ENCODE measurements at places on chromosomes 6 and 20.

- DNase-seq, result no peak
Observed at GRCh38 chr6:137957471-137957870, 90.4 kb downstream of the TNFAIP3 start.

DNA sequence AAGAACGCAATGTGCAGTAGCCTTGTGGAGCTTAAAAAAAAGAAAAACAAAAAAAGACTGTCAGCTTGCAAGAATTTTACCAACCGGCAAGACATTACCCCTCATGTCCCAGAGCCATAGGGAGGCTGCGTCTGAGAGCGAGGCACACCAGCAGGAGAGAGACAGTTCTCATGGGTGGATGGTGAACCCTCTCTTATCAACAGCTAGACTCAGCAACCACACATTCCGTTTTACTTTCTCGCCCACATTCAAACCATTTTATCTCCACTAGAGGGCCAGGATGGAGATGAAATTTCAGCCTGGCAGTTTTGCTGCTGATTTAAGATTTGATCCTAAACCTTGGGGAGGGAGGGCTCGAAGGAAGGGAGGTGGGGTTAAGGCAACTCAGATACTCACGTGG lies 247.0 kb downstream of the ATXN1 start:
- DNase-seq, result no peak

GRCh38 chr6:168596344-168596743 lies 155.4 kb downstream of the SMOC2 start:
- DNase-seq, result no peak

DNA sequence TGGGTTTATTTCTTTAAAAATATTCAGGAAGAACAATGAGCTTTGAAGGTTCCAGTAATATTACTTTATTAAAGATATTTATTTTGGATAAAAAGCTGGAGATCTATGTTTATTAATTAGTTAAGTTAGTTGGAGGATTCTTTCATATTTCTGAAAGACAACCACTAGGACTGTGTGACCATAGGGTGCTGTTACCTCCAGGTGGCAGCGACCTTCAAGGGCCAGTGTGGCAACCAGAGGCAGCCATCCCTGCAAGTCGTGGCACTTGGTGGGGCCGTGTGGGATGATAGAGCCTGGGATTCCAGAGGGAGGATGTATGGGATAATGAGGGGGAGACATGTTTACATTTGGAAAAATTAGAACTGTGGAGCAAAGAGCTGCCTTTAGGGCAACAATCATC lies 95.5 kb upstream of the SCP2D1 start:
- no peak for DNase-seq

- DNase-seq, result no peak
Observed at GRCh38 chr6:166850677-166851076, 105.7 kb downstream of the RNASET2 start.

Measured in NCI-H2081 treated with DMSO at 0.1 percent for 48 hours (cell line).